Activated CD4-positive, alpha-beta T cell treated with anti-CD3 and anti-CD28 coated beads, Interleukin-2, amount 50 U/mL, for 4 hours (primary cell): ENCODE measurements at places on chromosomes 1 and 21.

DNA sequence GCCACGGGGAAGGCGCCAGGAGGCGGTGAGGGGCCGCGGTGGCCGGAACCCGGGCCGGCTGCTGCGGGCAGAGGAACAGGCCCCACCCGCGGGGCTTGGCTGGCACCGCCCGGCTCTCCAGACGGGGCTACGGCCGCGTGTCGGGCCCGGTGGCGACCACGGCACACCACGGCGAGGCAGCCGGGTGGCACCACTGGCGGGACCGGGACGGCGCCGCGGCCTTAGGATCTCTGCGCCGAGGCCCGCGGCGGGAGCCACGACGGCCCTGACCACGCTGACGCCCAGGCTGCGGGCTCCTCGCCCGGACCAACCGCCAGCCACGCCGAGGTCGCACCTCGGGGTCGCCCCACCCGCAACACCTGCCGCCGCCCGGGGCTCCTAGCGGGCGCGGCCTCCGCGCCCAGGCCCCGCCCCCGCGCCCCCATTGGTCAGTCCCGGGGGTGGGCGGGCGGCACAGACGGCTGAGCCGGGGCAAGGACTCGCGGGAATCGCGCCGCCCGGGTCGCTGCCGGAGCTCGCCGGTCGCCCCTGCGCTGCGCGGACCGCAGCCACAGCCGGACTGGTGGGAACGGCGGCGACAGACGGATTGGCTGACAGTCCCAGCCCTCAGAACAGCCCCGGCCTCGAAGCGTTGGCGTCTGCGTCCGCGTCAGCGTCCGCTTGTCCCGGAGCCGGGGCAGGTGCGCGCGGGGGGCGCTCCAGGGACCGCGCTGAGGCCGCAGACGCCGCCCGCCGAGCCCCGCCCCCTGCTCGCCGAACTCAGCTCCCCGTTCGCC lies at the start of gene BMP8A:
Gene BMP8A (plus strand): TSS at position 491 of the 776 bp plus-strand sequence. CDS start 356 bp downstream, outside the sequence.
- peak; percentile 60 for DNase-seq

- no peak for DNase-seq
These were observed 162.7 kb downstream of the IER5 start for GRCh38 chr1:181251001-181251712.

DNA sequence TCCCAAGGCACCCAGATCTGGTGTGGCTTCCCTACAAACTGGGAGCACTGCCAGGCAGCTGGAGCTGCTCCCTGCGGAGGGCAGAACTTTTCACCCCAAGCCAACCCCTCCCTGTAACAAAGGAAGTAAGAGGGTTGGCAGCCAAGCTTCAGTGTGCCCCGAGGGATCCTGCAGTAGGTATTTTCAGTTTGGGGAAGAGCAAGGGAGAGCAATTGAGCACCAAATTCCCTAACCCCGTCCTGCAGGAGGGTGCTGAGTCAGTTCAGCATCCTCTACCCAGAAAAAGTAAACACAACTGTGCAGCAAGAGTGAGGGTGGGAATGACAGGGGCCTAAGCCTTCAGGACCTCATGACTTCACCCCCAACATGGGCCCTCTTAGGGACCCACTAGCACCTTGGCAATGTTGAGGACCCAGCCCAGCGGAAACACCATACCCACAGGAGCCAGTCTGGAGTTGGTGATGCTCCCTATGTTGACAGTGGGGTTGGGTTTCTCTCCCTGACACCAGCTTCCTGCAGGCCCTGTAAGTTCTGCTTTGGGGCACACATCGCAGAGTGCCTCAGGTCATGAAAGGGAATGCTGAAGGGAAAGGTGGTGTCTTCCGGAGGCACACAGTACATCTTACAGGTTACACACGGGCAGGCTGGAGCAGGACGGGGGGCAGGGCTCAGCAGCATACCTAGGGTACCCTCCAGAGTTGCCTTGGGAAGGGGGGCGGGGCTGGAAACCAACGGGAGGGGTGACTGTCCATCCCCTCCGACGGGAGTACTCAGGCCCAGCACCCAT lies 14.8 kb downstream of the SH3BP5L start:
- DNase-seq, result no peak

DNA sequence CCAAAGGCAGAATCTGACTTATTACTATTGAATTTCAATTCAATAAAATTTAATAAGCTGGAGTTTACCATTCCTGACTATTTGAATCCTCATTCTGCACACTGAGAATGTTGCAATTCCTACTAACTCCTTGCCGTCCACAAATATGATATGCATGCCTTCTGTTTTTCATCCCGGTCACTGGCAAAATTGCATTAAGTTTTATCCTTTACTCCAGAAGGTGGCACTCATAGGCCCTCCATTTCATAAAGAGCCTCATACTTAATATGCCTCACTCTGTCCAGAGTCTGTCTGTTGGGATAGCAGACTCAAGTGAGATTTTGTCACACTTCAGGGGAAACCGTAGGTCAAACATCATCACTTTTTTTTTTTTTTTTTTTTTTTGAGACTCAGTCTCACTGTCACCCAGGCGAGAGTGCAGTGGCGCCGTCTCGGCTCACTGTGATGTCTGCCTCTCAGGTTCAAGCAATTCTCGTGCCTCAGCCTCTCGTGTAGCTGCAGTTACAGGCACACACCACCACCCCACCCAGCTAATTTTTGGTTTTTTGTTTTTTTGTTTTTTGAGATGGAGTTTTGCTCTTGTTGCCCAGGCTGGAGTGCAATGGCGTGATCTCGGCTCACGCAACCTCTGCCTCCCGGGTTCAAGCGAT lies 27.3 kb downstream of the F11R start:
- no peak for DNase-seq

- DNase-seq, result no peak
These were observed 33.1 kb upstream of the WDTC1 start for GRCh38 chr1:27201295-27201694.

DNA sequence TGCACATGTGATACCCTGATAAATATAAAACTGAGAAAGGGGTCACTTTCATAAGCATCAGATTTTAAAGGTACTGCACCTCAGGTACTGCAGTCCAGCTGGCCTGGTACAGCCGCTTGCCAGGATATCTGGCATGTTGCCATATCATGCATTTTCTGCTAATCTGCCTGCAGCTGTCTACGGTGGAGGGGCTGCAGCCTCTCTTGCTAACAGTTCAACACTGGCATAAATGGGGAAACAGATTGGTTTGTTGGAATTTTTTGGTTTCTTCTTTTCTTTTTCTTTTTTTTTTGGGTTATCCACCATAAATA lies 71.5 kb downstream of the MIS18A start:
- DNase-seq, result no peak

DNA sequence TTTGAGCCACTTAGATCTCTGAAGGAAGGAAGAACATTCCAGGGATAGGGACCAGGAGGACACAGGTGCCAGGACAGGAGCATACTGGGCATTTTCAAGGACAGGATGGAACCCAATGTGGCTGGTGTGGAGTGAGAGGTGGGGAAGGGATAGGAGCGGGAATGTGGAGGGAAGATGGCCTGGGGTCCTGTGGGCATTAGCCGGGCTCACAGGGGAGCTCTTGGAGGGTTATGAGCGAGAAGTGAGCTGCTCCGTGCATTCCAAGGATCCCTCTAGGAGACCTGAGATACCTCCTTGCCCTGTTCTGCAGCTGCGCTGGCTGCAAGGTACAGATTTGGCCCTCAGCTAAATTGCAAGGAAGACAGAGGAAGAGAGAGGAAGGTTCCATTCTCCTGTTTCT lies 87.5 kb downstream of the IER5 start:
- DNase-seq, result no peak

DNA sequence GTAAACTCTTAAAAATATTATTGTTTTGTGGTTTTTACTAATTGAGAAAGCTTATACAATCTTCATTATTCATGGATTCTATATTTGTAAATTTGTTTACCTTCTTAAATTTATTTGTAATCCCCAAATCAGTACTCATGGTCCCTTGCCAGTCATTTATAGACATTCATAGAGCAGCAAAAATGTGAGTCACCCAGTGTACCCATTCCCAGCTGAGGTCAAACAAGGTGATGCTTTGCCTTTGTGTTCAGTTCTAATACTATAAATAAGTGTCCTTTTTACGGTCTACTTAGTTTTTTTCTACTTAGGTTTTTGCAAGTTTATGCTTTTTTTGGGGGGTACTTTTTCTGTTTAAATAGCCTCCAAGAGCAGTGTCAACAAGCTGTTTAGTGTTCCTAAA lies 36.1 kb downstream of the SORT1 start:
- no peak for DNase-seq

DNA sequence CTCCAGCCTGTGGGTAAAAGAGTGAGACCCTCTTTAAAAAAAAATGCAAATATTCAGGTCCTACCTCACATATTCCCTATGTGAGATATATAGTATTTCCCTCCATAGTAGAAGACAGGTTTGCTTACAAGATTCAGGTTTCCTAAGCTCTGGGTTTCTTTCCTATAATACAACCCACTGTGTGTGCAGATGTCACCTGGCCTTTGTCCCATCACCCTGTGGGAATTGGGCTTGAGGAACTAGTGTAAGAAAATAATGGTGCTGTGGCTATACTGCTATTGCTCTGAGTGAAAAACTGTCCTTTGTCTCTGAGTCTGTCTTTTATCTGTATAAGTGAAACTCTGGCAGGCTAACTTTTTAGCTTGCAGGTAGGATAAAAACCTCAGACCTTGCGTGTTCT lies 13.0 kb downstream of the C1orf146 start:
- DNase-seq, result no peak

DNA sequence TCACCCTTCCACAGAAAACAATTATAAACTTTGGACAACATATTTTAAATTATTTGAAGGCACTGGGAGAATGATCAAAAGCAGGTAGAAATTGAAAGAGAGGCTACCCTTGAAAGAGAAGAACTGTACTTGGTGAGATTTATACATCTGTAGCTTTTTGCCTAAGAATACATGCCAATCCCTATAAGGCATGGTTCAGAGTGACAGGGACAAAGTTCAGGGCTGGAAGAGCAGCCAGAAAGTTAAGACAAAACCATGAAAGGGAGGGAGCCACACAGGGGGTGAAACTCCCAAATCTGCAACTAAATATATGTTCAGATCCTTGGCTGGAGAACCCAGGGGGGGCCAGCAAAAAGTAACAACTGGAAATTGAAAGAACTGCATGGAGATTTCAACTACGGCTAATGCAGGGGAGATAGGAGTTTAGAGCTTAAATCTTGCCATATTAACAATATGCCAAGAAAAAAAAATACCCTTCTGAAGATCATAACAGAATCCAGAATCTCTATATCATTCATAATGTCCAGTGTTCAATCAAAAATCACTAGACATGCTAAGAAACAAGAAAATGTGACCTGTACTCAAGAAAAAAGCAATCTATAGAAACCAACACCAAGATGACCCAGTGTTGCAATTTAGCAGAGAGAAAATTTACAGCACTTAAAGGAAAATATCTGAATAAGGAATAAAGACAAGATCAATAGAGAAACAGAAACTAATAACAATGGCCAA lies 25.5 kb downstream of the PACC1 start:
- no peak for DNase-seq

GRCh38 chr1:211577277-211577818 lies 1.6 kb downstream of the SLC30A1 start:
- DNase-seq, result no peak

- no peak for DNase-seq
These were observed 154.3 kb downstream of the IGSF21 start for GRCh38 chr1:18261891-18262290.
